EL (cell line): ENCODE measurements at places on chromosomes 5 and 9.
A peak's percentile ranks its signal among the peaks of the same experiment; 100 is the strongest.

DNA sequence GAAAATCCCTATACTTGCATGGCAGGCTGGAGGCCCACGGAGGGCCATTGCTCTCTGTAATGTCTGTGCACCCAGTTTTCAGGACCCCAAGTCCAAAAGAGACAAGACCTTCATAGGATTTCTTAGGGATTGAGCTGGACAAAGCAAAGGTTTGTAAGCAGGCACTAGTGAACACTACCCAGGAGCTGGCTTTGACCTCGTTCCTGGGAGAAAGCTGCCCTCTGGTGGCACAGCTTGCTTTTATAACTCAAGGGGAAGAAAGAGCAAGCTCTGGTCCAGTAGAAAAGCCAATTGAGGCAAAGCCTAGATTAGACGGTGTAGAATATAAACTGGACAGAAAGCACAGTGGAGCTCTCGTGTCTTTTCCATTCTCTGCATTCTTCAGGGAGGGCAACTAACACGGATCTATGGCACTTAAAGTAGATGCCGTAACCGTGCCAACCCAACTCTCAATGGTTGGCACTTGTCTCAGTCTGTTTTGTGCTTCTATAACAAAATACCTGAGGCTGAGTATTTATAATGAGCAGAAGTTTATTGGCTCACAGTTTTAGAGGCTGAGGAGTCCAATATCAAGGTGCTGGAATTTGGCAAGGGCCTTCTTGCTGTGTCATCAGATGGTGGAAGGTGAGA, 7.9 kb downstream of the GABRP start:
- peak; percentile 56 for DNase-seq

GRCh38 chr9:36640771-36641381, 68.2 kb downstream of the MELK start:
- DNase-seq: no peak

GRCh38 chr5:69492923-69493395, 369 bp downstream of the OCLN start:
- peak; percentile 46 for DNase-seq

GRCh38 chr5:172943283-172943841, 15.9 kb upstream of the RPL26L1 start:
- DNase-seq: peak; percentile 93

DNA sequence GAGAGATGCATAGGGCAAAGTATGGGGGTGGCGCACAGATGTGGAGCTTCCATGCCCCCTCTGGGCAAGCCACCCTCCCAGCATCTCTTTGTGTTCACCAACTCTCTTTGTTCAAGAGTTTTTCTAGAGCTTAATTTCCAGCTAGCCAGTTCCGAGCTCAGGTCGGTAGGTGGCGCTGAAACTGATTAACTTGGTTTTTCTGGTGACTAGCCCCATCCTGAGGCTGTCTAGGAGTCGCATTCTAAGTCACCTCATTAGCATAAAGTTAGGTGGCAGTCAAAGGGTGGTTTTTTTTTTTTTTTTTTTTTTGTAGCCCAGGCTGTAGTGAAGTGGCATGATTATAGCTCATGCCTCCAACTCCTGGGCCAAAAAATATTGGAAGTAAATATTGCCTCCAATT, 476.4 kb downstream of the KDM4C start:
- peak; percentile 46 for DNase-seq

DNA sequence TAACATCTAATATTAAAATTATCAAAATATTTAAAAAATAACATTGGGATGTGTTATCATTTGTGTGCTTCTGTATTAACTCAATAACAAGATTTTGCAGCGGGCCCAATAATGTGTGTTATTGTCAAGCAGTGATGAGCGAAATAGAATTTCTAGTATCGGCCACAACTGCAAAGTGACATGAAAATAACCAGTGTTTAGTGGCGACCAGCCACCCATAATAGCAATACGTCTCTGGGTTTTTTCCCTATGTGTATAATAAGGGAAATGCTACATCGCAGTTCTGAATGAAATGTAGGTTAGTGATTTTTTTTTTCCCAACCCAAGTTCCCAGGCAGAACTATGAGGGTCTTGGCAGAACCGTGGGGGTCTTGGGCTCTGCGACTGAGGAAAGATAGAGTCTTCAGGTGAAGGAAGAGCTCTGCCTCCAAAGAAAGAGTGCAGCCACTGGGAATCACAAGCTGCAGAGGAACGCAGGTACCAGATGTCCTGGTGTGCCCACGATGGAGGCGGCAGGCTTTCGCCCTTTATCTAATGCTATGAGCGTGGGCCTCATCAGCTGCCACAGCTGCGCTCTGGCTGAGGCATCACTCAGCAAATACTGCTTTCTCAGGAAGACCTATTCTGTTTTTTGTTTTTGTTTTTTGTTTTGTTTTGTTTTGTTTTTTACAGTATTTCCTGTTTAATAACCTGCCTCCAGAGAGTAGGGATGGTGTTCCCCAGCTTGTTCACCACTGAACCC, 235.0 kb downstream of the ROR2 start:
- DNase-seq: no peak
